Stromal cell of bone marrow (primary cell): ENCODE measurements at places on chromosomes 2 and 18.

DNA sequence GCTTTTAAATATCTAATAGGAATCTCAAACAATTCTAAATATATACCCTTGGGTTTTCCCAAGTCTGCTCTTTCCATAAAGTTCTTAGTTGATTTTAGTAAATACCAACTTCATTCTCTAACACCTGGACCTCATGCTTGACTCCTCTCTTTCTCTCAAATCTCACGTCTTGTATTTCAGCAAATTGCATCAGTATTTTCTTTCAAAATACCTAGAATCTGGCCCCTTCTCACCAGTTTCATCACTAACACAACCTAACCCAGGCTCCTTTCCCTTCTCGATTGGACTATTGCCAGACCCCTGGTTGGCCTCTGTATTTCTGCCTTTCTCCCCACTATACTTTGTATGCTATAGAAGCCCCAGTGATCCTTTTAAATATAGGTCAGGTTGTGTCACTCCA, 23.0 kb upstream of the FAM171B start:
- DNase-seq: no peak

GRCh38 chr18:61893971-61894750, 1.4 kb upstream of the RNF152 start:
- DNase-seq: peak; percentile 57

GRCh38 chr2:81714817-81715216, 1410.3 kb upstream of the LRRTM1 start:
- DNase-seq: no peak

DNA sequence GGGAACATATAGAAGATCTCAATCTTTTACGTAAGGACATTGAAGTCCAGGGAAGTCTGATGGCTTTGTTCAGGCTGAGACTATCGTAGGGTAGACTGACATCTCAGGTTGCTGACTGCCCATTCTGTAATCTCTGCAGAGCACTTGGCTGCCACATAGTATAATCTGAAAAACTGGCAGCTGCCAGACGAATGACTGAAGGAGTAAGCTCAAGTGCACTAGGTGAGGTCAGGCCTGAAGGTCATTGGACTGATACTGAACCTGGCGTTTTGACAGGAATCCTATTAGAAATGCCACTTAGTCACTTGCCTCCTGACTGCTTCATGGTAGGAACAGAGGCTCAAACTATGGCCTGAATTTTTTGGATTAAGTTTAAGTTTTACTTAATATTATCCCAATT, 23.5 kb downstream of the GPD2 start:
- DNase-seq: no peak

DNA sequence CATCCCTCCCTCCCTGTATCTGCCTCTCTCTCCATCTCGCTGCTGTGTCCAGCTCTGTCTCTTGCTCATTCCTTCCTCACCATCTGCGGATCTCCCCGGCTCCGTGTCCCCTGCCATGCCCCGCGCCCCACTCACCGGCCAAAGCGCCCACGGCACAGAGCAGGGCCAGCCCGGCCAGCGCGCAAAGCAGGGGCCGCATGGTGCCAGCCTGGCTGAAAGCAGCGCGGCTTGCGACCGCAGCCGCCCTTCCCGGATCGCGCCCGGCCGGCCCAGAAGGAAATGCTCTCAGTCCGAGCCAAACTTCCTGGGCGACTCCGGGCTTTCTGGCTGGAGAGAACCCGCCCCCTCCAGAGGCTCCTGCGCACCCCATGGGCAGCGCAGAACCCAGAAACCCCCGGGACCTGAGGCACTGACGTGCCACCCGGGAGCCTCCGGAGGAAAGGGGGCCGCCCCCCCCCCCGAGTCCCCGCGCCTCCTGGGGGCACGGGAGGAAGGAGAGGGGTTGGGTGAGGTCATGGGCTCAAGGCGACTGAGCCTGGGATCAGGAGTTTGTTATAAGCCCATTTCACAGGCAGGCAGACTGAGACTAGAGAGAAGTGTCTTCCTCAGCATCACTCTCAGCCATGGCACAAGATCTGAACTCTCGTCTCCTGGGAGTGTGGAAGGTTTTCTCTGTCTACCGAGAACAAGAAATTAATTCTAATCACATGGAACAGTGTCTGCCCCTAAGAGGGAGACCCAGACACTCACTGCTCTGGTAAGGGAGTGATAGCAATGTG, 45.2 kb upstream of the RAB6C start:
- no peak for DNase-seq

GRCh38 chr2:180570864-180571263, 409.5 kb upstream of the UBE2E3 start:
- no peak for DNase-seq

DNA sequence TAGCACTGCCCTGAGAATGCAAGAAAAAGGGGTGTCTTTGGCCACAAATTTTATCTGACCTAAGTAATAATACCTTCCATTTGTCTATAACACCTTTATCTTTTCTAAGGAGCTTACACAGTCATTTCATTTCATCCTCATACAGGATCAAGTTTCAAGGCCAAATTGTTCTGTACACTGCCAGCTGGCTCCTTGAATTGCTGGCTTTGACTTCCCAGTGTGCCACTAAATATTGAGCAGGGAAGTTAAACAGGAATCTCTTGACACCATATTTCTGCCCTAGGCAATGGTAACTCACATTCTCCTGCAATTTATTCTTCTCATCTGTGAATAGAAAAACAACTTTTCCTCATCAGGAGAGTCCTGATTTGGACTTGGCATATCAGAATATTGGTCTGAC, 195.1 kb upstream of the LRP1B start:
- DNase-seq: no peak

DNA sequence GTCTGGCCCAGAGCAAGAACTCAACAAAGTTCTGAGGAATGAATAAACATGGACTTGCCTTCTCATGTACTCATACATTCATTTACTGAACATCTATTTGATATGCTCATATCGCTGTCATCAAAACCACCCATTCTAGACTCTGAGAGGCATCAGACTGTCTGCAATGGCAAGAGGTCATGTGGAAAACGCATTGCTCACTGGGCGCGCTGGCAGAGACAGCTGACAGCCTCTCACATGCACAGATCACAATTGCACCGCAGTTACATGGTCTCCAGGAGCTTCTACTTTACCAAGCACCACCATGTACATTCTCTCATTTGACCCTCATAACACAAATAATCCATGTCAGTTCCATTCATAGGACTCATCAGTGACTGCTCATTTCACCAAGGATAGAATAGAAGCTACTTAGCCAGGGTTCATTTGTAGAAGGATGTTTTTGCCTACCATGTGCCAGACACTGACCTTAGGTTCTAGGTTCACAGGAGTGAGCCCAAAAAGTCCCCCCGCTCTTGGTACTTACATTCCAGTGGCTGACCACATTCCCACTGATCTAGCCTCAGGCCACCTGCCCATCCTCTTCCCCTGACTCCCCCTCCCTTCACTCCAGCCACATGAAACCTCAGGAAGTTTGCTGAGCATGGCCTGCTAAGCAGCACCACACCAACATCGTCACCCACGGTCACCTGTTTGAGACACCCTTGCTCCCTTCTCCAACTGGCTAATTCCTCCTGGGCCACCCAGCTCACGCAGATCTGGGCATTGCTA, 6.1 kb downstream of the FAM124B start:
- DNase-seq: no peak

DNA sequence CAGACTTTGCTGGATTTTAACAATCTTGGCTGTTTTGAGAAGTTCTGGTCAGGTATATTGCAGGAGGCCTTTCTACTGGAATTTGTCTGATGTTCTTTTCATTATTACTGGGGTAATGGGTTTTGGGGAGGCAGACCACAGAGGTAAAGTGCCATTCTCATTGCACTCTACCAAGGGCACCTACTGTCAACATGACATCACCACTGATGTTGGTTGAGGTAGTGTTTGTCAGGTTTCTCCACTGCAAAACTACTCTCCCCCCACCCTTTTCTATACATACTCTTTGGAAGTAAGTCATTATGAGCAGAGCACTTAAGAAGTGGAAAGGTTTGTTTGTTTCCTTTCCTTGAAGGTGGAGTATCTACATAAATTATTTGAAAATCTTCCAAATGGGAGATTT, 27.0 kb downstream of the PRKD3 start:
- no peak for DNase-seq

DNA sequence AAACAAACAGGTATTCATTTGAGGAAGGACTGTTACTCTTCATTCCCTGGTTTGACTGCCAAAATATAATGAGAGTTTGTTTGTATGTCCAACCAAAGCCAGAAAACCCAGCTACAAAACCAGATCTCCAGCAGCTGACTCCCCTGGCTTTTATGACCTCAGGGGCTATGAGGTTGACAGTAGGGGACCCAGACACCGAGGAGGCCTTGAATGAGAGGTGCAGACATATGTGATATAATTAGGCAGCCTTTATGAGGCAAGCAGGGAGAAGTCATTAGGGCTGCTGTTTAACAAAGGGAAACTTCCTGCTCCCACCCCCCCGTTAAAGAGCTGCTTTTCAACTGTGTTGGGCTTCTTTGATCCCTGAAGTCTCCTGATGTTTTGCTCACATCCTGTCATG, 236.7 kb downstream of the SLC4A3 start:
- DNase-seq: no peak

DNA sequence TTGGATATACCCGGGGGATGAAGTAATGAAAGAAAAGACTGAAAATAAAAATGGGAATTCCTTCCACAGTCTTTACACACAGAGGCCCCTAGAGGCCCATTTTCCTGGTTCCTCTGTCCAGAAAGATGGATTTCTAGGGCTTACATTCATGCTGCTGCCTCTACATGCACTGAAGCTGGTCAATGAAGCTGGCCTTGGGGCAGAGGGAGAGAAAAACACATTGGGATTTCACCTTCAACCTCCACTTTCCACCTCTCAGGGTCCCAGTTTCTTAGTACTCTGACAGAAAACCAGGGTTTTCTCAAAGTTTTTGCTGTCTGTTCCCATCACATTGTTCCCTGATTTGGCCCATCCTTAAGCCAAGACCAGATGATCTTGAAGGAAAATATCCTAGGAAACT, 154.6 kb upstream of the ZSWIM2 start:
- no peak for DNase-seq

- no peak for DNase-seq
Measured at GRCh38 chr18:66013969-66014368, 263.2 kb downstream of the CDH7 start.

- DNase-seq: no peak
Measured at GRCh38 chr18:36386150-36386920, 88.8 kb downstream of the FHOD3 start.

GRCh38 chr2:158745067-158745865, 49.9 kb upstream of the DAPL1 start:
- DNase-seq: no peak

DNA sequence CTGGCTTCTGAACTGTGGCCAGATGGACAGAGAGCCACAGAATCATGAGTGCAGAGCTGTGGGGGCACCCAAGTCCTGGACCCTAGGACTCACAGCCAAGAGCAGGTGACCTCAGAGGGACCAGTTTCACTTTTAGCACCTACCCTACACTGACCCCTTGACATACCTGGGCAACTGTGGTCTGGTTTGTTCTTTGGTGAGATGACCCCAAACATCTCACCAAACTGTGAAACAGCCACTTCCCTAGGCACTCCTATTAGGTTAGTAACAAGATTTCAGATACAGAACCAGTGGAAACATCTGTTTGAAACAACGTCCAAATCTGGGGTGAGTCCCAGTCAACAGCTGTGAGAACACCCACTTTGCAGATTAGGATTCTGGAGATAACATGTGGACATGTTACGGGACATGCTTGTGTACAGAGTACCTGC, 1.9 kb upstream of the ZFP36L2 start:
- no peak for DNase-seq

GRCh38 chr2:61210332-61210981, 48.5 kb downstream of the C2orf74 start:
- peak; percentile 64 for DNase-seq

GRCh38 chr2:173347305-173348168, 7.1 kb upstream of the CDCA7 start:
- DNase-seq: no peak

DNA sequence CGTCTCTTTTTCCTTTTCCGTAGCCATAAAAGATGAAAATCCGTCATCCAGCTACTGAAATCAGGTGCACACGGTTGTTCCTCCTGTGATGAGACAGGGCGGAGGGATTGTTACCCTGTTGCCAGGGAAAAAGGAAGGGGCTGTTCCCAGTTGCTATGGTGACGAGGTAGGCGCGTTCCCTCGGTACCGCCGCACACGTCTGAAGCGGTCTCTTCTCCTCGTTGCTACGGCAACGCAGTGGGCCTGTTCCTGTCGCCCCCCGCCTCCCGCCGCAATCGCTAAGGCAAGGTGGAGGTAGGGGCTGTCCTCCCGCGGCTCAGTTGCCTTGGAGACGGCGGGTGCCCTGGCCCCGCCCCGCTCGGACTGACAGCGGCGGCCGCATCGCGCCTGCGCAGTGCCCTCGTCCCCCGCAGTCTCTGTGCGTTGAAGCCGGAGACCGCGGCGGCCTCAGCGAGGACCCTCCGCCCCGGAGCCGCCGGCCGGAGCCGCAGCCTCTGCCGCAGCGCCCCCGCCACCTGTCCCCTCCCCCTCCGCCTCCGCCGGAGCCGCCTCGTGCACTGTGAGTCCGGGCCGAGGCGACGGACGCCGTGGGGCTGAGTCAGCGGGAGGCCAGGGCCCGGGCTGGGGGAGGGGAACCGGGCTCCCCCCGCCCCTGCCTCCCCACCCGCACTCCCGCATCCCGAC, at the start of gene MAPRE3:
Gene MAPRE3, plus strand, starts transcription at position 394 of the 684 bp plus-strand sequence. CDS start 51,582 bp downstream, outside the sequence.
- peak; percentile 41 for DNase-seq

GRCh38 chr18:49948975-49949374, 135.6 kb upstream of the ACAA2 start:
- no peak for DNase-seq
